ENCODE measurements at places on chromosomes 16 and 17.

GRCh38 chr16:62652441-62653120 is 616.3 kb upstream of the CDH8 start:
- DNase-seq: no peak

DNA sequence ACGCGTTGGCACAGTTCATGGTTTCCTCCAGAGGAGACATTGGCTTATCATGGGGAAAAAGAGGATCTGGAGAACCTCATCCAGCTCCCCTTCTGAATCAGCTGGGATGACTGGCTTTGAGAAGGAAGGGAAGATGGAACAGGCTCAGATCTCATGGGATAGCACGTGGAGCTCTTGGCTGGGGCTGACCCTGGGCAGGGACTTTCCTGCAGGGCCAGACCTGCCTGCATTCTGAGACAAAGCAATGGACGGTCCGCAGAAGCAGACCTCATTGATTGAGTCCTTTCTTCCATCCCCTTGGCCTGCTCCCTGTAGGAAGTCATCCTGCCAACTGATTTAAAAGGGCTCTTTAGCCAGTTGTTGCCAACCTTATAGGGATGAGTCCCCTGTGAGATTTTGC is 26.2 kb downstream of the PLCD3 start:
- no peak for DNase-seq

DNA sequence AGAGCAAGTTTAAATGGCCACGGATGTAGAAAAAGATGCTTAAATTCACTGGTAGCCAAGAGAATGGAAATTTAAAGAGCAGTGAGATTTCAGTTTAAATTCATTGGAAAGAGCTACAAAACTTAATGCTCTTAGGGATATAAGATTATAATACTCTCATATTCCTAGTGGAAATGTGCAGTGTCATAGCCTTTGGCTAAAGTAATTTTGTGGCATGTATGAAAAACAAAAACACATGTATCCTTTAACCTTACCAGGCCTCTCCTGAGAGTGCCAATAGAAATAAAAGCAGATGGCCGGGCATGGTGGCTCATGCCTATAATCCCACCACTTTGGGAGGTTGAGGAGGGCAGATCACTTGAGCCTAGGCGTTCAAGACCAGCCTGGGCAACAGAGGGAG is 289.2 kb downstream of the PHKB start:
- DNase-seq: no peak

DNA sequence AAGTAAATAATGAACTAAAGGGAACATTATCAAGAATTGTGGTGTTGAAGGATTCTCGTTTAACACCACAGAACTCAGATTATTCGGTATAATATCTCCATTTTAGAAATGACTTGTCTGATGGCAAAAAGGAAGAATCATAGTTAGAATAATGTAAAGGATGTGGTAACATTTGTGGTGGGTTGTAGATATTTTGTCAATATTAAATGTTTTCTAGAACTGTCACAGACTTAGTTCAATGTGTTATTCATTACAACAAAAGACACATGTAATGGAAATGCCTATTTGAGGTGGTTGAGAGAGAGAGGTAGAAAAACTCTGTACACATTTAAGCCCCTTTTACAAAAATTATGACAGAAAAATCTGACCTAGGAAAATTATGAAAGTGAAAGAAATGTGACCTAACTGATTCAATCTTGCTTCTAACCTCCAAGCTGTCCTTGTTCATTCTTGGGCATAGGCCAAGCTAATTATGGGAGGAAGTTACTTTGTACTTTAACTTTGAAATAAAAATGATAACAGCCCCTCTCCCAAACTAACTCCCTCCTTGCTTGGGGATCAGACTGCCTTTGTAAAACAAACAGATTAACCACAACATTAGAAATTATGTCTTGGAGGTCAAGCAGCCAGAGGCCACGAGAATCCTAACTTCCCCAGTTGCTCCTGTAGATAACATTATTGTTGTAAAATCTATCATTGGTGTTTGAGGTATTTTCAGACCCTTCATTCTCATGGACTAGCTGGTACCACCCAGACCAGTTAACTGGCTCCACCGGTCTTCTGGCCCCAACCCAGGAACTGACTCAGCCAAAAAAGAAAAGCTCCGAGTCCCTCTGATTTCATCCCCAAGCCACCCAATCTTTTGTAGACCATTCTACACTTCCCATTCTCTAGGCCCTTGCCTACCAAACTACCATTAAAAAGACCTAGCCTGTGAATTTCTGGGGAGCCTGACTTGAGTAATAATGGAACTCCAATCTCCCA is 1287.8 kb upstream of the CDH8 start:
- no peak for DNase-seq

- no peak for DNase-seq
Observed at GRCh38 chr16:4123616-4124300, 7.5 kb upstream of the ADCY9 start.

DNA sequence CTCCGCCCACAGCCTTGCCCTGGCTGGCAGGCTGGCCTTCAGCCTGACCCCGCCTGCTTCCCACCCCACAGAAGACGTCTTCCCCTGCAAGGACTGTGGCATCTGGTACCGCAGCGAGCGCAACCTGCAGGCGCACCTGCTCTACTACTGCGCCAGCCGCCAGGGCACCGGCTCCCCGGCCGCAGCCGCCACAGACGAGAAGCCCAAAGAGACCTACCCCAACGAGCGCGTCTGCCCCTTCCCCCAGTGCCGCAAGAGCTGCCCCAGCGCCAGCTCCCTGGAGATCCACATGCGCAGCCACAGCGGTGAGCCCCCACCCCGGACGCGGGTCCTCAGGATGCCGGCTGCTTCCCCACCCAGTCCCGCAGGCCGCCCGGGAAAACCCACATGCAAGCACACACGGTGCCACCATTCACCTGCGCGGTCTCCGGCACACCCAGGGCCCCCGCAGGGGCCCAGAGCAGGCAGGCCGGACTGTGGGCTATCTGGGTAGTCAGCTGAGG is 38.2 kb upstream of the ZC3H18 start:
- no peak for DNase-seq

DNA sequence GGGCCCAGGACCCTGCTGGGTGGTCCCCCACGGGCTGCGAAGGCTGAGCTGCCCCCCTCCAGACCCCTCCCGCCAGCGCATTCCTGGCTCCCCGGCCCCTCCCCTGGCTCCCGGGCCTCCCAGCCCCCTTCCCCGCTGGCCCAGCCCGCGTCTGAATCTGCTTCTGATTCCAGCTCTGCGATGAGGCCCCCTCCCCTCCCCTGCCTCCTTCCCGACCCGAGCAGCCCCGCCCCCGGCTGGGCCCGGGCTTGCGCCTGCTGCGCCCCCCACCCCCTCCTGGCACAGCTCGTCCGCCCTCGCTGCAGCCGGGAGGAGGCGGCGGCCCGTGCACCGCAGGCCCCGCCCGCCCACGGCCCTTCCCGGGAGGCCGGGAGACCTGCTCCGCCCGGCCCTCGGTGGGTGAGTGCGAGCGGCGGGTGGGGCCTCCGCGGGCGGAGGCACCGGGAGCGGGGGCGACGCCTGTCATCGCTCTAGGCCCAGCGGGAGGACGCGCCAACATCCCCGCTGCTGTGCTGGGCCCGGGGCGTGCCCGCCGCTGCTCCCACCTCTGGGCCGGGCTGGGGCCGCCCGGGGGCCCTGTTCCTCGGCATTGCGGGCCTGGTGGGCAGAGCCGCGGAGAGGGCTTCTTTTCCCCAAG is at the start of gene NTN3:
Gene NTN3 (plus strand): TSS at position 282 of the 637 bp plus-strand sequence. CDS start 405 bp downstream, outside the sequence.
- no peak for DNase-seq

DNA sequence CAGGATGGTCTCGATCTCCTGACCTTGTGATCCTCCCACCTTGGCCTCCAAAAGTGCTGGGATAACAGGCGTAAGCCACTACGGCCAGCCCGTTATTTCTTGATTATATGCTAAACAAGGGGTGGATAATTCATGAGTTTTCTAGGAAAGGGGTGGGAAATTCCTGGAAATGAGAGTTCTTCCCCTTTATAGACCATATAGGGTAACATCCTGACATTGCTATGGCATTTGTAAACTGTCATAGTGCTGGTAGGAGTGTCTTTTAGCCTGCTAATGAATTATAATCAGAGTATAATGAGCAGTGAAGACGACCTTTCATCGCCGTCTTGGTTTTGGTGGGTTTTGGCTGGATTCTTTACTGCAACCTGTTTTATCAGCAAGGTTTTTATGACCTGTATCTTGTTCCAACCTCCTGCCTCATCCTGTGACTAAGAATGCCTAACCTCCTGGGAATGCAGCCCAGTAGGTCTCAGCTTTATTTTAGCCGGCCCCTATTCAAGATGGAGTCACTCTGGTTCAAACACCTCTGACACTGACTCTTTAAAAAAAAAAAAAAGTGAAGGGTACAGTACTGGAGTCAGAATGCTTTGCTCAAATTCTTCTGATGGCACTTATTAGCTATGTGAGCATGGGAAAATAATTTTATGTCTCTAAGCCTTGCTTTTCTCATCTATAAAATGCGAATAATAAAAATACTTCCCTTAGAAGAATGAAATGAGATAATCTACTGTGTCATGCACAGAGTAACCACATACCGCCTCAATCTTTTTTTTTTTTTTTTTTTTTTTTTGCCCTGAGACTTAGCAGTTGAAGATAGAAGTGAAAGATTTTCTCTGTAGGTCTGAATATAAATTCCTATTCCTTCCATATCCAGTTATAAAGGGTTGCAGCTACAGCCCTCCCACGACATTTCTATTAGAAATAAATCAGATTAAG is 5.1 kb upstream of the CALCOCO2 start:
- no peak for DNase-seq

GRCh38 chr17:11545696-11546095 is 52.6 kb upstream of the DNAH9 start:
- DNase-seq: no peak

DNA sequence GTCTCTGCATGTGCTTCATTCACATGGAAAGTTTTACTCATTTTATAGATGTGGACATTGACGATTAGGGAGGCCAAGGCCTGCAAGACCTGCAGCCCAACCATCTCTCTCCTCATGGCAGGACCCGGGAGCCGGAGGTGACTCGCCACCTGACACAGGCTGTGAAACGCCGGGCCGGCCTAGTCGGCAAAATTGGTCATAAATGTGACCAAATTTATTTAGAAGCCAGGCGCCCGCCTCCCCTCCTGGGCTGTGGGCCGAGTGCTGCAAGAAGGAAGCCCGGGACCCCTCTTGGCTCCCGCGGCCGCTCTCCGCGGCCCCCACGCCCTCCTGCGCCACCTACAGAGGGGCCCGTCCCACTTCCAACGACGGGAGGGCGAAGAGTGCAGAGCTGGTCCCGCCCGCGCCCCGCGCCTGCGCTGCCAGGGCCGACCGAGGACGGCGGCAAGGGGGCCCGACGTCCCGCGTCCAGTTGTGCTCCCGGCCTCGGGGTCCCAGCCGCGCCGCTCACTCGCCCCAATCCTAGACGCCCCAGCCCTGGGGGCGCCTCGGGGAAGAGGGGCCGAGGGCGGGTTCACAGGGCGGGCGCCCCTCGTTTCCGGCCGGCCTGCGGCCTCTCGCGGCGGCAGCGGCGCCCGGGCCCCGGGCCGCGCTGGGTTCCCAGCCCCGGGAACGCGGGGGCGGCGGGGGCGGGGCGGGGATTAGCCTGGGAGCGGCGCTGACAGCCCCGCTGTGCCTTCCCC is 47.5 kb downstream of the WNT3 start:
- DNase-seq: no peak

GRCh38 chr17:46056800-46057304 is 57.8 kb downstream of the STH start:
- DNase-seq: no peak

- DNase-seq: no peak
Observed at GRCh38 chr16:20650400-20651166, 46.9 kb downstream of the ACSM1 start.

GRCh38 chr16:3023415-3023668 is 400 bp downstream of the HCFC1R1 start:
- no peak for DNase-seq

- no peak for DNase-seq
Observed at GRCh38 chr16:3618769-3619141, 7.3 kb upstream of the SLX4 start.

GRCh38 chr17:10127819-10128425 is 70.5 kb downstream of the GAS7 start:
- peak; percentile 66 for DNase-seq

- DNase-seq: no peak
Observed at GRCh38 chr16:77289331-77289809, 90.2 kb downstream of the SYCE1L start.

- DNase-seq: no peak
Observed at GRCh38 chr16:12311877-12312276, 335.3 kb downstream of the SNX29 start.

GRCh38 chr17:16969931-16970906 is 1.7 kb downstream of the TNFRSF13B start:
- no peak for DNase-seq

- DNase-seq: no peak
Observed at GRCh38 chr17:6179017-6179416, 108.8 kb downstream of the WSCD1 start.

DNA sequence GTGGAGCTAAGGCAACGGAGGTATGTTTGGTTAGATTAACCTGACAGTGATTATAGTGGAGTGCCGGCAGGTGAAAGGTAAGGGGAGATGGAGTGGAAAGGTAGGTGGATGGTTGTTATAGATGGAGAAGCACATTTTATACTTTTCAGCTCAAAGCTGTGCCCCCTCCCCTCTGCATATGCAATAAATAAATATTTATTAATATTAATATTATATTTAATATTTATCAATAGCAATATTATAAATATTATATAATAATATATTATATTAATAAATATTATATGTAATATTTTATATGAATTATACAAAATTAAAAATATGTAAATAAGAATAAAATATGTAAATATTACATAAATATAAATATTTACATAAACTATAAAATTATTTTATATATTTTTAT is 70.0 kb downstream of the WSCD1 start:
- DNase-seq: no peak

DNA sequence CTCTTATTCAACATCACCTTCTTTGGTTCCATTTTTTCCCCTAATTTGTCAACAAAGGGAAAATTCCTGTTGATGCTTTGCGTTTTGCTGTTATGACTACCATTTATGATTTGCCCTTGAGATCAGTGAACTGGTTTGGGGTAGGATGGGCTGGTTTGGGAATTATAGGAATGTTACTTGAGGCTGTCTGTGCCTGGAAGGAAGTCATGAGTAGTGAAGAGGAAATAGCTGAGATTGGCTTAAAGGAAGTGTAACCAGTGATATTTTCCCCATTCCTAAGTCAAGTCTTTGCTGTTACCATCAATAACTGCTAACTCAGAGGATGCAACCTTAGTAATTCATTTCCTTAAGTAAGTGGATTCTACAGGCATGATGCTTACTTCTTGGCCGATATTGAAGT is 179.2 kb downstream of the MAP2K6 start:
- no peak for DNase-seq

- DNase-seq: no peak
Observed at GRCh38 chr16:27762441-27762840, 212.5 kb downstream of the KATNIP start.
